ENCODE measurements at places on chromosomes 16 and 17. TPM values are rescaled to one million over a fixed set of nuclear protein-coding genes. Genes with fewer than 3 reads are reported as not detected.

DNA sequence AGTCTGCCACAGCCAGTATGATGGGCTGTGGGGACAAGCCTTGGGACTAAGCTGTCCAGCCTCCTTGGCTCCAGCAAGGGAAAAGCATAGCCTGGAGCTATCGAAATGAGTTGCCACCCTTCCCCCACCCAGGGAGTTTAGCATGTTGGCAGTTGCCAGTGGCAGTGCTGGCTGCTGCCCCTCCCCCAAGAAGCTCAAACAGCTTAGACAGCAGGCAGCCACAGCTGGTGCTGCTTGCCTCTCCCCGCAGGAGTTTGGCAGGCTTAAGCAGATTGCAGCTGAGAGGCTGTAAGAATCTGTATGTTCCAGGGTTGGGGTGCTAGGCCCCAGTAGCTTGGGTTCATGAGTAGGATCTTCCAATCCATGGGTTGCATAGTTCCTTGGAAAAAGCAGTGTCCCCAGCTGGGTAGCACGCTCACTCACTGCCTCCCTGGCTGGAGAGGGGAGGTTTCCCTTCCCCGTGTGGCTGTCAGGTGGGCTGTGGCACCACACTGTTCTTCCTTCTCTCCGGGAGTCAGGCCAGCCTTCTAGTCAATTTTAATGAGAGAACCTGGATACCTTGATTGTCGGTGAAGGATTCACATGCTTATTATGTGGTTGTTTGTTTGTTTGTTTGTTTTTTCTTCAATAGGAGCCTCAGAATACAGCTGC, 506.1 kb downstream of the CDH11 start:
- no peaks in the 10 kb centered on the region for H3K4me1 ChIP-seq
- no peaks in the 10 kb centered on the region for H3K36me3 ChIP-seq
- no peak overlapping the region for H3K27ac ChIP-seq

- H3K4me3 ChIP-seq, result no peak overlapping the region
- peaks cover 51% of the 10 kb centered on the region for H3K36me3 ChIP-seq
- no peaks in the 10 kb centered on the region for H3K27me3 ChIP-seq
- no peak for DNase-seq
- H3K4me1 ChIP-seq, result peaks cover 73% of the 10 kb centered on the region
- peak overlapping the region; percentile 60 for H3K27ac ChIP-seq
Observed at GRCh38 chr16:68287276-68288251, 23.2 kb downstream of the SLC7A6OS start.

PIK3R5 gene
- 44.0 TPM for total RNA-seq

CRISPLD2 gene
- total RNA-seq, result 34.9 TPM

KCNH4 gene
- total RNA-seq, result 0.09 TPM

Data from lower lobe of right lung (tissue), 2 donors.